Body of pancreas (tissue), 4 donors: ENCODE measurements at places on chromosomes 7 and 10.

DNA sequence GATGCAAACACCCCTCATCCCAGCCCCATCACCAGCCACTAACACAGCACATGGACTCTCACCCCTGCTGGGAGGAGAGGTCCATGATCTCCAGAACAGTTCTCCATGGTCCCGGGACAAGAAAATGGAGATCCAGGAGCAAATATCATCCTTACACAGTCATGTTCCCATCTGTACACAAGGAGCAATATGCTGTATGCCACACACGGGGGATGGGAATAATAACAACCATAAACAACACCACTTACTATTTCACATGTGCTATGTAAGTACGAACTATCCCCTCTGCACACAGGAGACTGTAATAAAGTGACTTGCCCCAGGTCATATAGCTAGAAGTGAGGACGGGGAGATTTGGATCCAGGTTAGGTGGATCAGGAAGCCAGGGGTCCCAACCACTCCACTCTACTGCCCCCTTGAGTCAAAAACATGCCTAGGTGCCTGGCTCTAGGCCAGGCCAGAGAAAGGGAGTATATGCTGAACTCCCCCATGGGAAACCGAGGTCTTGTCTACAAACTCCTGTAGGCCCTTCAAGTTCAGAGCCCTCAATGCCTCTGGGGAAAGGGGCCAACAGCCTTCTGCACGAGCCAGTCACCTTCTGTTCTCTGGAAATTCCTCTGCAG lies 34.1 kb downstream of the LRRC20 start:
- peak; percentile 48 for DNase-seq

DNA sequence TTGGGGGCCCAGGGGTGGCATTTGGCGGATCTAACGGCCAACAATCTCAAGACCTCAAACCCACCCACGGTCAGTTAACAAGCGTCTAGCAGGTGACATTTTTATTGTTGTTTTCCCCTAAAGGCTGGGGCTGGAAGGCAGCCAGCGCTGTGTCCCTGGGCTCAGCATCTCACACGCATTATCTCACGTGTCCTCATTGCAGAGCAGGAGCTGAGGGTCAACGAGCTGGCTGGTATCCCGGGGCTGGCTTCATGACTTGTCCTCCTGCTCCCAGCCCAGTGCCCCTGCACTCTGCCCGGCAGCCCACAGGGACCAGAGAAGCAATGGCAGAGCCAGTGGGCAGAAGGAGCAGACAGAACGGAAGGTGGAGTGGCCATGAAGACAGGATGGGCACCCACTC lies 54.4 kb upstream of the TMEM273 start:
- no peak for DNase-seq

DNA sequence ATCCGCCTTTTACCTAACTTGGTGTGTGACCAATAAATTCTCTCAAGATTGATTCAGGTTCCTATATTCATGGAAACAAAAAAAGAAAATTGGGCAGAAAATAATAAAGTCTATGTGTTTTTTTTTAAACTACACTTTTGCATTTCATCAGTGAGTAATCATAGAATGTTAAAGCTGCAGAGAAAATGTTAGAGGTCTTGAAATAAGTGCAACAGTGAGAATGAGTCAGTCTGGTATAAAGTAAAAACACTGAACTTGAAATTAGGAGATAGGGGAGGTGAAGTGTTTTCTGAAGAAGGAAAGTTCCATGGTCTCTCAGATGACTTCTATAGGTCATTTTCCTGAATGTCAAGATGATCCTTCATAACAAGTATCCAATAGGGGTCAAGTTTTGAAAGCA lies 202.6 kb upstream of the NRP1 start:
- DNase-seq, result no peak

DNA sequence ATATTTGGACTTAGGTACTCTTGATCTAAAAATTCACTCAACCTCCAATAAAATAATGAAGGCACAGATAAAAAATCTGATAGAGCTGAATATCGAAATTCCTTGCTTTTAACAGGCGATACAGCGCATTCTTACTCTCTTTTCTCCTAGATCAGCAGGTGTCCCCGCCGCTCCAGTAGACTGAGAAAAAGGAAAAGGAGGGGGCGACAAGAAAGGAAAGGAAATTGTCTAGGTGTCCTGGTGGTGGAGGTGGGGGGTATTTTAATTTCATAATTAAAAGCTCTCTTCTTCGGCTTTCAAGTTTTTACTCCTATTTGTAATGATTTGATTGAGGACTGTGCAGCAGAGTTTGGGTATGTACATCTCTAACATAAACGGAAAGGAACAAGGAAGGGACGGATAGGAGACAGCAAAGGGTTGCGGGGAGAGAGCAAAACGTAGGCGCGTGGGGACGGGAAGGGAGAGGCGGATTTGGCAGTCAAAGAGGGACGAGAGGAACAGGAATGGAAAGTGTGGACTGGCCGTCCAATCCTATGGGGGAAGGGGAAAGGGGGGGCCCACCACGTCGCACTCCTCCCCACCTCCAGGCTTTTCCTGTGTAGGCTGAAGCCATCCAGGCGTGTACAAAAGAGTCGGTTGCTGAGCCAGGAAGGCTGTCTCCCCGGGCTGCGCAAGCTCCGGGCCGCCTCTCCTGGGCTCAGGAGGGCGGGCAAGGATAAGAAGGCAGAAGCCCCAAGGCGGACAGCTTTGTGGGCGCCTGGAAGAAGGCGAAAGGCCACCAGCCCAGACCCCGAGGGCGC lies 875 bp upstream of the HECTD2 start:
- DNase-seq, result peak; percentile 86
